ENCODE measurements at places on chromosomes 2 and 18. TPM values are rescaled to one million over a fixed set of nuclear protein-coding genes. Genes with fewer than 3 reads are reported as not detected.
A peak's percentile ranks its signal among the peaks of the same experiment; 100 is the strongest.

- H3K36me3 ChIP-seq, result no peaks in the 10 kb centered on the region
- no peak for DNase-seq
- no peak overlapping the region for H3K27ac ChIP-seq
- peaks cover 57% of the 10 kb centered on the region for H3K27me3 ChIP-seq
Observed at GRCh38 chr2:236636261-236636660, 66.6 kb downstream of the ACKR3 start.

GRCh38 chr18:35808796-35809195 lies 163.7 kb upstream of the RMP24 start:
- no peaks in the 10 kb centered on the region for H3K27me3 ChIP-seq
- no peak for DNase-seq
- H3K27ac ChIP-seq, result no peak overlapping the region
- no peak overlapping the region for H3K4me3 ChIP-seq
- no peaks in the 10 kb centered on the region for H3K36me3 ChIP-seq

DNA sequence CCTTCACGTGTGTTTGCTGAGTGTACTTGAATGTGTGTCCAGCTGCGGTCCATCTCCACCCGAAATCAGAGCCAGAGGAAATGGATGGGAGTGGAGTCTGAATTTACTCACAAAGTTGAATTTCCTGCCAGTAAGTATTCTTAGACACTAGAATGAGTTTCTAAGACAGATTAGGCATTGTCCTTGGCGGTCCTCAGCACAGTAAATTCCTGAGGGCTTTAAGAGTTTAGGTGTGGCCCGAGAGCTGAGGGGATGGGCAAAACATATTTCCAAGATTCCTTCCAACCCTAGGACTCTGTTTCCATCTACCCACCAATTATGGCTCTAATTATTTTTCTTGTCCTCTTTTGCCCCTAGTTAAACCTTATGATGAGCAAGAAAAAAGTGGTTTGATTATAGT lies 90.3 kb upstream of the PHLPP1 start:
- H3K4me1 ChIP-seq, result no peaks in the 10 kb centered on the region
- H3K36me3 ChIP-seq, result no peaks in the 10 kb centered on the region
- DNase-seq, result no peak
- H3K27ac ChIP-seq, result no peak overlapping the region
- H3K27me3 ChIP-seq, result no peaks in the 10 kb centered on the region

DNA sequence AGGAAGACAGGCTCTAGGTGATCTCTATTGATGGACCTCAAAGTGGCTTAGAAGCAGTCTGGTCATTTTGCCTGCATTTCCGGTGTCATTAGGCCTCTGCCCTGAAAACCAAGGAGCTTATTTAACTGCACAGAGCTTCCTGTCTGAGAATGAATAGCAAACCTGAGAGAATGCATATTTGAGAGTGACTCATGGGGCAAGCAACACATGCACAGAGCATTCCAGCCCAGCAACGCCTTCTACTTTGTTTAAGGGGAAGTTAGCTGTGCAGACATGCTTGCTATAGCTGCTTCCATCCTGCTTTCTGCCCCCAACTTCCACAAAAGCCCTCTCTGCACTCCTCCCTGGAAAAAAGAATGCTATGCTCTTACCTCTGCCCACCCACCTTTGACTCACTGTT lies 232.8 kb downstream of the GRB14 start:
- H3K4me1 ChIP-seq, result peaks cover 10% of the 10 kb centered on the region
- H3K4me3 ChIP-seq, result no peak overlapping the region
- peak; percentile 74 for DNase-seq
- H3K36me3 ChIP-seq, result no peaks in the 10 kb centered on the region
- H3K27ac ChIP-seq, result peak overlapping the region; percentile 58

DNA sequence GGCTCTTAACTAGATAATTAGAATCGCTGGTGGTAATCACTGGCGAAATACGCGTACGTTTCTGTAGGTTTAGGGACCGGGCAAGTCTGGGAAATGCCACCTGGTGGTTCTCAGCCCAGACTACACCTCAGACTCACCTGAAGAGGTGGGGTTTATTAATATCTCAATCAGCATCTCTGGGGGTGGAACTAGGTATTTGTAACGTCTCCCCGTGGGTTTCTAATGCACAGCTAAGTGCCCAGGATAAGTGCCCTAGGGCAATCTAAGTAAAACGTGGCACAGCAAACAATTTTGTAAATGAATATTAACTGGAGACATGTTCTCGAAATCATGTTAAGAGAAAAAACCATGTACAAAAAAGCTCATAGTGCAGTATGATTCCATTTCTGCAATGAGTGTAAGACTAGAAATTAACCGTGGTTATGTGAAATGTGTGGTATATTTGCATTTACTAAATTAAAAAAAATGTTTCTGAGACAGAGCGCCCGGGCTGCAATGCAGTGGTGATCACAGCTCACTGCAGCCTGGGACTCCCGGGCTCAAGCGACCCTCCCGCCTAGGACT lies 760 bp upstream of the CNOT11 start:
- peak overlapping the region; percentile 66 for H3K4me3 ChIP-seq
- peaks cover 29% of the 10 kb centered on the region for H3K4me1 ChIP-seq
- no peaks in the 10 kb centered on the region for H3K36me3 ChIP-seq
- peak overlapping the region; percentile 64 for H3K27ac ChIP-seq
- no peaks in the 10 kb centered on the region for H3K27me3 ChIP-seq

DNA sequence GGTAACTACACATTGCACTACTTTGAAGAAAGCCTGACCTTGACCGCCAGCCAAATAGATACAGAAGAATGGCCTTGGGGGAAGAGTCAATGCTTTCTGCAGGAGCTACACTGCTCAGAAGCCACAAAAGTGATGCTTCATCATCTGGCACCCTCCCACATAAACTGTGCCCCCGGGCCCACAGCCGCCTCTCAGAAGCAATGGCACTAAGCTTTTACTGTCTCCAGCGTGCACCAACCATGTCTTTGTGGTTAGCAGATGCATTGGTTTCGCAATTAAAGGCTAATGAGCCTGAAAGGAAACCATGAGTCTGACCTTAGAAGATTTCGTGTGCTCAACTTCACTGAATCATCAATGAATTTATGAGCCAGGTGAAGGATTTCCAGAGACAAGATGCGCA lies 209.4 kb upstream of the TRIB2 start:
- no peaks in the 10 kb centered on the region for H3K36me3 ChIP-seq
- H3K4me1 ChIP-seq, result peaks cover 38% of the 10 kb centered on the region
- no peaks in the 10 kb centered on the region for H3K27me3 ChIP-seq
- no peak overlapping the region for H3K27ac ChIP-seq

GRCh38 chr2:18408638-18409037 lies 151.8 kb downstream of the RDH14 start:
- no peaks in the 10 kb centered on the region for H3K36me3 ChIP-seq
- H3K27me3 ChIP-seq, result no peaks in the 10 kb centered on the region
- H3K4me3 ChIP-seq, result no peak overlapping the region
- no peak overlapping the region for H3K27ac ChIP-seq

DNA sequence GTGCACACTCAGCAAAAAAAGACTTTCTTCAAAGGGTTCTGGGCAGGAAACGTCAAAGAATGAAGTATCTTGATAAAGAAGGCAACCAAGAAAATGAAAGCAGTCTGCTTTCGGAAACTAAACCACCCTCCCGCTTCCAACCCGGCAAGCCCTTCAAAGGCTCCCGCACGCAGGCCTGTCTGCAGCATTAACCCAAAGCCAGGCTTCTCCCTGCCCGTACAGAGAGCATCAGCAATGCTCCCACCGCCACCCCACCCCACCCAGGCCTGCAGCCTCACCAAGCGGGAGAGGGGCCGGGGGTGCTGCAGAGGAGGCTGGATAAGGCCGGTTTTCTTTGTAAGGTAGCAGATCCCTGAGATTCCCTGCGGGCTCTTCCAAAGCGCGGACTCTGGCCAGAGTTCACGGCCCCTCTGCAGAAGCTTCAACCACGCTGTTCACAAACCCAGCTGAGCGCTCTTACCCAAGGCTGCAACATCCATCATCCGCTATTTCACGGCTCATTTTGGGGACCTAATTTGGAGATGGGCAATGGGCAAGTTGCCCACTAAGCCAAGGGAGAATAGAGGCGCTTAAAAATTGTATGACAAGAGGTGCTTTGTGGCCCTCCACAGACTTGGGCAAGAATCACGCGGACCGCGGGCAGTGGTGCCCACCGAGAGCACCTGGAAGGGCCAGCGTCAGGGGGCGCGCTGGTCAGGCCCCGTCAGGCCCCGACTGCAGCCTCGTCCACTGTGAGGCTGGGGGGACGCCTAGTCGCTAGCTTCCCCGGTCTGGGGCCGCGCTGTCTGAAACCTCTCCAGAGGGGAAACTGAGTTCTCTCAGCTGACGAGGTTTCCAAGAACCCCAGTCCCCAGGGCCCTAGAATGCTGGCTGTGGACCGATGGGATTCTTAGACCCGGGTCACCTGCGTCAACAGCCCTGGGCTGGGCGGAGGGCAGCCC lies 225.4 kb upstream of the ID2 start:
- no peak overlapping the region for H3K4me3 ChIP-seq
- H3K36me3 ChIP-seq, result no peaks in the 10 kb centered on the region
- no peak for DNase-seq
- H3K27ac ChIP-seq, result no peak overlapping the region
- H3K4me1 ChIP-seq, result no peaks in the 10 kb centered on the region
- peaks cover 98% of the 10 kb centered on the region for H3K27me3 ChIP-seq

DNA sequence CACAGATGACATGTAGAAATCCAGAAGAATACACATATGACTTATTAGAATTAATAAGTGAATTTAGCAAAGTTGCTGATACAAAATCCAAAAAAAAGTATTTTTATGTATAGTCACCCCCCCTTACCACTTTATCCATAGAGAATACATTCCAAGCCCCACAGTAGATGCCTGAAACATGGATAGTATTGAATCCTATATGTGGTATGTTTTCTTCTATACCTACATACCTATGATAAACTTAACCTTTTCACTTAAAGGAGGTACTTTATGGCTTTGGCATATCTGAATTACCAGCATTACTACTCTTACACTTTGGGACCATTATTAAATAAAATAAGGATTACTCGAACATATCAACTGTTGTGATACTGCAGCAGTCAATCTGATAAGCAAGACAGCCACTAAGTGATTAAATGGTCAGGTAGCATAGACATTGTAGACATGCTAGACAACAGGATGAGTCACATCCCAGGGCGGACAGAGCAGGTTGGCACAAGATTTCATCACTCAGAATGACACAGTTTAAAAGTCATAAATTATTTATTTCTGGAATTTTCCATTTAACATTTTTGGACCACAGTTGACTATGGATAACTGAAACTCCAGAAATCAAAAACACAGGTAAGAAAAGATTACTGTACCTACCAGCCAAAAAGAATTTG lies 208.2 kb upstream of the CHAC2 start:
- DNase-seq, result peak; percentile 37
- no peaks in the 10 kb centered on the region for H3K27me3 ChIP-seq
- H3K4me3 ChIP-seq, result no peak overlapping the region
- no peaks in the 10 kb centered on the region for H3K36me3 ChIP-seq

- peak overlapping the region; percentile 62 for H3K4me3 ChIP-seq
- H3K27me3 ChIP-seq, result no peaks in the 10 kb centered on the region
- peak; percentile 22 for DNase-seq
- H3K27ac ChIP-seq, result peak overlapping the region; percentile 26
- peaks cover 15% of the 10 kb centered on the region for H3K4me1 ChIP-seq
- no peaks in the 10 kb centered on the region for H3K36me3 ChIP-seq
Observed at GRCh38 chr2:112483042-112483473, 1.1 kb downstream of the TTL start.

- DNase-seq, result no peak
- peaks cover under 1% of the 10 kb centered on the region for H3K4me1 ChIP-seq
- H3K4me3 ChIP-seq, result no peak overlapping the region
- H3K27me3 ChIP-seq, result no peaks in the 10 kb centered on the region
- no peaks in the 10 kb centered on the region for H3K36me3 ChIP-seq
Observed at GRCh38 chr2:62192811-62193210, 3.1 kb upstream of the B3GNT2 start.

DNA sequence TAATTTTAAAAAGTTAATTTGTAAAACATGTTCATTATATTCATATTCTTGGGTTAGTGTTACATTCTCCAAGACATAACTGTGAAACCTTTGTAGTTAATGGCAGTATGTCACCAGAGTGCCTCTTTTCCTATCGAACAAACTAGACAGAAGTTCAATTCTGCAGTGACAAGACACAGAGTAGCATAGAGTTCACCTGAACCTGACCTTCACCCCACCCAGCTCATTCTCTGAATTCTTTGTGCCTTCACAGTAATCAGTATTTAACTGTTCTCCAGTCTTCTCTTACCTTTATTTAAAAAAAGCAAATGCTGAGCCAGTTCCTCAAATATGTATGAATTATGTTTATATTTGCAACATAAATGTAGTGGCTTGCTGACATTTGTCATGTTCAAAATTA lies 52.9 kb upstream of the CHMP1B start:
- no peak overlapping the region for H3K27ac ChIP-seq
- peaks cover 12% of the 10 kb centered on the region for H3K4me1 ChIP-seq
- DNase-seq, result no peak
- H3K4me3 ChIP-seq, result no peak overlapping the region
- no peaks in the 10 kb centered on the region for H3K36me3 ChIP-seq

DNA sequence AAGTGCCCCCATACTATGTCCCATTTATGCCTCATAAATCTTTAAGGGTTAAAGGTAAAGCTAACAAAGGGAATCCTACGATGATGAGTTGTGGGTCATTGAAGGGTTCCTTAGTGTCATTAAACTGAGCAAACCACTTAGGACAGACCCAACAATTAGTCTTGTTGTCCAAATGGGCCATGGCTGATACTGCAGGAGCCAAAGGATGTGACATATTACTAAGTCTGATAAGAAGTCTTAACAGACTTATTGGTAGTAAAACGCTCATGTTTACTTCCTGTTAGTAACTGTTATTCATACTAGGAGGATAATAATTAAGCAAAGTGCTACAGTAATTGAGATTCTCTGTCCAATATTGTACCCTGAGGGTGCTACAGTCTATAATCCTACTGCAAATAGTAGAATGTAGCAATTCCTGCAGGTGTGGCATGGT lies 96.8 kb downstream of the PTPN4 start:
- peak; percentile 78 for DNase-seq
- peaks cover 13% of the 10 kb centered on the region for H3K36me3 ChIP-seq
- H3K4me3 ChIP-seq, result no peak overlapping the region
- H3K27ac ChIP-seq, result no peak overlapping the region

- no peak overlapping the region for H3K27ac ChIP-seq
- no peak for DNase-seq
- no peaks in the 10 kb centered on the region for H3K4me1 ChIP-seq
- H3K4me3 ChIP-seq, result no peak overlapping the region
Observed at GRCh38 chr2:98492441-98492840, 47.8 kb downstream of the INPP4A start.

DNA sequence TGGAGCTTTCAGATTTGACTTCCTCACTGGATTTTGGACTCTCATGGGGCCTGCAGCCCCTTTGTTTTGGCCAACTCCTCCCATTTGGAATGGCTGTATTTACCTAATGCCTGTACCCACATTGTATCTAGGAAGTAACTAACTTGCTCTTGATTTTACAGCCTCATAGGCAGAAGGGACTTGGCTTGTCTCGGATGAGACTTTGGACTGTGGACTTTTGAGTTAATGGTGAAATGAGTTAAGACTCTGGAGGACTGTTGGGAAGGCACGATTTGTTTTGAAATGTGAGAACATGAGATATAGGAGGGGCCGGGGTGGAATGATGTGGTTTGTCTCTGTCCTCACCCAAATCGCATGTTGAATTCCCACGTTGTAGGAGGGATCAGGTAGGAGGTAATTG lies 233.4 kb upstream of the GALNT5 start:
- DNase-seq, result no peak
- H3K4me3 ChIP-seq, result no peak overlapping the region
- H3K4me1 ChIP-seq, result no peaks in the 10 kb centered on the region
- no peaks in the 10 kb centered on the region for H3K27me3 ChIP-seq
- no peak overlapping the region for H3K27ac ChIP-seq

- no peaks in the 10 kb centered on the region for H3K36me3 ChIP-seq
- no peaks in the 10 kb centered on the region for H3K27me3 ChIP-seq
- H3K27ac ChIP-seq, result peak overlapping the region; percentile 95
- H3K4me3 ChIP-seq, result no peak overlapping the region
- H3K4me1 ChIP-seq, result peaks cover 46% of the 10 kb centered on the region
Observed at GRCh38 chr2:239249048-239249447, 151.8 kb downstream of the HDAC4 start.

Gene GPD2
- 67.8 TPM for total RNA-seq

Gene TNP1
- not detected for total RNA-seq

Gene KCNS3
- total RNA-seq, result 28.8 TPM
